ENCODE measurements at places on chromosomes 16 and 17. TPM values are rescaled to one million over a fixed set of nuclear protein-coding genes. Genes with fewer than 3 reads are reported as not detected.

The ALOX15B gene
- polyA plus RNA-seq, result 0.88 TPM

DNA sequence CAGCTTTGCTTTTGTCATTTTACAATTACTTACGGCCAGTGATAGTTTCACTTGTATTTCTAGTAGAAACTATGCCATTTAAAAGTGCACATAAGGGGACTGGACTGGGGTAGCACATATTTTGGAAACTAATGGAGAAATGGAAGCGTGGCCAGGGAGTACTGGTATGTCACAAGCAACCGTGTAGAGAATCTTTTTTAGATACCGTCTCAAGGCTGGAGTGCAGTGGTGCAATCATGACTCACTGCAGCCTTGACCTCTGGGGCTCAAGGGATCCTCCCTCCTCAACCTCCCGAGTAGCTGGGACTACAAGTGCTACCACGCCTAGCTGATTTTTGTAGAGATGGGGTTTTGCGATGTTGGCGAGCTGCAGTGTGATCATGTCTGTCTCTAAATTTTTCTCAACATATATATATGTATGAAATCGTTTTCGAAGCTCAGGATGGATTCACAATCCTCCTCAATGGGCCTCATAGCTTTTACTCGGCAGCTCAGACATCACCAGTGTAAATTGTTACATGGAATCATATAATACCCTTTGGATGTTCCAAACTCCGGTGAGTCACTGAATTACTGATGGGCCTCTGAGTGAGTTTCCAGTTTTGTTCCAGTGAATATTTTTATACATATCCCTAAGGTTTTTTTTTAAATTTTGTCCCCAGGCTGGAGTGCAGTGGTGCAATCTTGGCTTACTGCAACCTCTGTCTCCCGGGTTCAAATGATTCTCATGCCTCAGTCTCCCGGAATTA is 51.7 kb downstream of the ZNF778 start:
- no peak for DNase-seq

DNA sequence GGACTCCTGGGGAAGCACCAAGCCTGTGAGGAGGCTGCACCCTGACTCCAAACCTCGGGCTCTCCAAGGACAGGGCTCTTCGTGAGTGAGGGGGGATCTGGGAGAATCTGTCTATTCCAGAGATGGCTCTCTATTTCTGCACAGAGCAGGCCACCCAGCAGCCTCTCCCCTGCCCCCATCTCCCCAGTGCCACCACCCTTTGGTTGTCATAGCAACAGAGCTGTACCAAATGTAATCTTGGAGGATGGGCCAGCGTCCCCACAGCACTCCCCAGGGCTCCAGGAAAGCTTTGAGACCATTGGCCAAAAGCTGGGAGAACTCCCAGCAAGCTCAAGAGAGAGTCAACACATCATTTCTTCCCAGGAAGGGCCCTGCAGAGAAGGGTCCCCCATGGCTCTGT is 49.3 kb downstream of the ABCC12 start:
- DNase-seq, result no peak

- no peak for DNase-seq
Observed at GRCh38 chr17:80345841-80346497, 69.0 kb upstream of the ENDOV start.

GRCh38 chr16:88317613-88317965 is 65.2 kb upstream of the ZNF469 start:
- no peak for DNase-seq

- DNase-seq, result peak; percentile 90
Observed at GRCh38 chr17:34254651-34255380, at the start of gene CCL2. TSS of gene CCL2 (plus strand) at chr17:34255285. CDS start at chr17:34255350, 65 bp downstream.

The ETV4 gene
- 8.7 TPM for polyA plus RNA-seq

GRCh38 chr16:57371494-57372371 is 557 bp upstream of the CX3CL1 start:
- no peak for DNase-seq

The CTRL gene
- polyA plus RNA-seq, result 2.4 TPM

DNA sequence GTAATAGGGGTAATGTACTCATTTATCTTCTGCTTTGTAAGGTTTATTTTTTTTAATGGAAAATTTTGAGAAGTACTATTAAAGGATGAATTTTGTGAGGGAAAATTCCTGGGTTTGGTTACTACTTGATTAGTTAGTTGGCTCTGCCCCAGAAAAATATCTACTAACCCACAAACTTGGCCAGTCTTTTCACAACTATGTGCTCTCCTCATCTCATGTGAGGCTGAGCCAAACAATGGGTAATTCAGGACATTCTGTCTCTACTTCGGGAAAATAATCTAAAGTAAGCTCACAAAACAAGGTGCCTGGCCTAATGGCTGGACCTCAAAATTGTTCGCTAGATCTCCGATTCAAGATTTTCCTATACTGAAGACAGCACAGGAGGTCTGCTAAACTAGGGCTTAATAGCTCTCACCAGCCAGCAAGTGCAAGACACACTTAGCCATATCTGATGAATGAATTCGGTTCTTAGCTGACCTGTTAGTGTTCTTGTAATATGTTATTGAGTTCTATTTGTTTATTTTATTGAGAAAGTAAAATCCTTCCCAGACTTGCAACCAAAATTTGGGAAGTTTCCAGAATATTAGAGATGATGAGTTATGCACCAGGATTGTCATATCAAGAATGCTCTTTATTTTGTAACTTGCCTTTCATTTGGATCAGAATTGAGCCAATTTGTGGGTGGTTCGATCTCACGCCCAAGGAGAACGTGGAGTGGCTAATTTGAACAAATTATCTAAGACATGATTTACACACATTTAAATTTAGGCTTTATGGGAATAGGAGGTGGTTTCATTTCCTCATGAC is 5.7 kb downstream of the KCNJ16 start:
- DNase-seq, result no peak

GRCh38 chr16:67928561-67929364 is 2.9 kb downstream of the CTRL start:
- peak; percentile 69 for DNase-seq

- peak; percentile 76 for DNase-seq
Observed at GRCh38 chr17:76547183-76547641, 7.4 kb downstream of the PRCD start.

GRCh38 chr16:49539758-49540157 is 166.2 kb downstream of the C16orf78 start:
- DNase-seq, result no peak

DNA sequence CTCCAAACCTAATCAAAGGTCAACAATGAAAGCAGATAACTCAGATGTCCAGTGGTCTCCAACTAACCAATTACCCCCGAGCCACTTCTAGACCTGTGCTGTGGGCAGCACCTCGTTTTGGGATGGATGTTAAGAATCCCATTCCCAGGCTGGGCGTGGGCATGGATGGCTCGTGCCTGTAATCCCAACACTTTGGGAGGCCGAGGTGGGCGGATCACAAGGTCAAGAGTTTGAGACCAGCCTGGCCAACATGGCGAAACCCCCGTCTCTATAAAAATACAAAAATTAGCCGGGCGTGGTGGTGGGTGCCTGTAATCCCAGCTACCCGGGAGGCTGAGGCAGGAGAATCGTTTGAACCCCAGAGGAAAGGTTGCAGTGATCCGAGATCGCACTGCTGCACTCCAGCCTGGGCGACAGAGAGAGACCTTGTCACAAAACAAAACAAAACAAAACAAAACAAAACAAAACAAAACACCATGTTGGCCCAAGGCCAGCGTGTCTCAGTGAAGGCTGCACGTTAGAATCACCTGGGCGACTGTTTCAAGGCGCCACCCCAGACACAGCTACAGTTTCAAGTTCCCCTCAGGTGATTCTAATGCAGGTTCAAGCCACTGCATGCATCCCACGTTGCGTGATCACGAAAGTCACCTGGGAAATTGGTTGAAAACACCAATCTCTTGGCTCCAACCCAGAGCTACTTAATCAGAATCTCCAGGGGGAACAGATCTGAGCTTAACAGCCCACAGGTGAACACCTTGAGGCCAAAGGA is 21.3 kb downstream of the COX4I1 start:
- DNase-seq, result no peak

GRCh38 chr17:80970044-80970761 is 21.4 kb upstream of the CHMP6 start:
- DNase-seq, result no peak

- no peak for DNase-seq
Observed at GRCh38 chr17:79783891-79784290, 5.9 kb downstream of the CBX2 start.

DNA sequence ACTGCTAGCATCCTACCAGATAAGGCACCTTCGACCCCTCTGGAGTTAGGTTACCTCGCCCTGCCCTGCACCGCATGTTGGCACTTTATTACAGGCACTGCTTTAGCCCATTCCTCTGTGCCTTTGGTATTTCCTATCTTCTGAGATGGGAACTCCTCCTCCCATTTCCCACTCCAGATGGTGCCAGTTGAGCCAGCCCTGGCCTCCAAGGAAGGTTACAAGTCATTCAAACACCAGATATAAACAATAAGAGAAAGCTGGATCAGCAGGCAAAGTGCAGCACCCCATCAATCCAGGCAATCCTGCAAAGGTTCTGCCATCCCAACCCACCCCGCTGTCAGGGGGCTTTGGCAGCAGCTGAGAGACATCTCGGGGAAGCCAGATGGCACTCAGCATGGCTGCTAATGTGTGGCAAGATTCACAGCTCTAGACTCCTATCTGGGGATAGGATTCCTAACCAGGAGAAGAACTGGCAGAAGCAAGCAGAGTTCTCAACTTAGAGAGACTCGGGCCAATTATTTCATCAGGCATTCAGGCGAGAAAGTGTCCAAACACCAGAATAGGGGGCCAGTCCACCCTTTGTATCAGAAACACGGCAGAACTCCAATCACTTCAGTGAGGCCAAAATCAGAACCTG is 113.0 kb downstream of the COPRS start:
- DNase-seq, result no peak

- DNase-seq, result no peak
Observed at GRCh38 chr16:29820730-29821642, 724 bp downstream of the MVP start.

The ZNF597 gene
- polyA plus RNA-seq, result not detected

DNA sequence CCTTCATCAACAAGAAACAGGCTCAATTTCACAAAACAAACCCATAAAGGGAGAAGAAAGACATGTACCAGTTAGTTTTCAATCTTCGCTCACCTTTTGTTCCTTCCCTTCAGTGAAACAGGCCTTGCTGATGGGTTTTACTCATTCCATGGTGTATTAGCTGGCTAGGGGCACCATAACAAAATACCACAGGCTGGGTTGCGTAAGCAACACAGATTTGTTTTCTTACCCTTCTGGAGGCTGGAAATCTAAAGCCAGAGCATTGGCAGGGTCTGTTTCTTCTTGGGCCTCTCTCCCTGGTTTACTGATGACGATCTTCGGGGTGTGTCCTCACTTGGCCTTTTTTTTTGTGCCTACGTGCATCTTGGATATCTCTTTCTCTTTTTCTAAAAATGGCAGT is 383.4 kb upstream of the RBFOX1 start:
- no peak for DNase-seq

DNA sequence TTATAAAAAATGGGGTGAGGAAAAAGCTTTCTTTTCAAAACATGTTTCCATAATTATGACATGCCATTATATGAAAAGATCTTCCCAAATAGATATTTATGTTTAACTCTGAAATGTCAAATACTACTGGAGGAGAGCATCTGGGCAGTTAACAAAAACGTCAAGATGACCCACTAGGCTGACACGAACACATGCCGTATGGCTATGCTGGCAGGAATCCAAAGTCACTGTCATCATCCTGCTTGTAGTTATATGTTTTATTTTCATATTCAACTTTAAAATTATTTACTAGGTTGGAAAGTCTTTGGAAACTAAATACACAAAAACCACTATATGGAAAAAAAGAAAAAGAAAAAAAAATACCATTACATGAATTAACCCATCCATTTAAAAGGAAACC is 27.3 kb downstream of the ANKFY1 start:
- DNase-seq, result no peak

- no peak for DNase-seq
Observed at GRCh38 chr17:8696906-8697305, 47.7 kb downstream of the CCDC42 start.

Data from muscle of arm (tissue), 14 donors.